ENCODE measurements at places on chromosomes 7 and 10. TPM values are rescaled to one million over a fixed set of nuclear protein-coding genes. Genes with fewer than 3 reads are reported as not detected.
A peak's percentile ranks its signal among the peaks of the same experiment; 100 is the strongest.

The NAT16 gene
- total RNA-seq, result 0.31 TPM

The SLC26A3 gene
- 1.1 TPM for total RNA-seq

The LIPJ gene
- 4.2 TPM for total RNA-seq

- peaks cover 10% of the 10 kb centered on the region for H3K4me1 ChIP-seq
- H3K4me3 ChIP-seq, result peak overlapping the region; percentile 62
- DNase-seq, result no peak
- peaks cover 1% of the 10 kb centered on the region for H3K27me3 ChIP-seq
- no peaks in the 10 kb centered on the region for H3K36me3 ChIP-seq
- H3K27ac ChIP-seq, result no peak overlapping the region
Observed at GRCh38 chr7:27161214-27161720, 4.1 kb downstream of the HOXA9 start.

DNA sequence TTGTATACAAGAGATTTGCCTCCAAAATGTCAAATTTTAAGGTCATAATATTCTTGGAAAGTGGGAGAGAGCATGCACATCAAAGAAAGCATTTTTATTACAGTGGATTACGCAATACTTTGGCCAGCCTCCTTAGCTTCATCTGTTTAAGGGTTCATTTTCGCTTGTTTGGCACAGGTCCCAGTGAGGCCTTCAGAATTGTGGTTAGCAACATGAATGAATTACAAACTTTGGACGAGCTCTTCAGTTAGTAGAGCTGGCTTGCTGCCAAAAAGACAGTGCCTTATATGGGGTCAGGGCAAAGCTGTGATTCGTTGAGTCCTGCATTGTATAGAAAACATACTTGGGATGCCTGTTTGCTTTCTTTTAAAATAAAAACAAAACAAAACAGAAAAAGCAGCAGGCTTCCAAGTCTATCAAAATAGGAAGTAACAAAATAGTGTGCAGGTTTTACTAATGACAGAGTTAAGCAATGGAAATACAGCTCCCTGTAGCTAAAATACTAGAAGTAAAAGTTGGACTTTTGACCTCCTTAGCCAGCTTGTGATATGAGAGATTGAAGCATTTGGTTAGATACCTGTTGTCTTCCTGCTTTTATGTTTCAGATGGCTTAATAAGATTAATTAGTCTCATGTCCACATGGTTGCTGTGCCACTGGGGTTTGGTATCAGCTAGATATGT is 190.8 kb downstream of the MLLT10 start:
- H3K4me1 ChIP-seq, result peaks cover 17% of the 10 kb centered on the region
- H3K27me3 ChIP-seq, result no peaks in the 10 kb centered on the region
- H3K36me3 ChIP-seq, result no peaks in the 10 kb centered on the region
- H3K4me3 ChIP-seq, result no peak overlapping the region
- DNase-seq, result peak; percentile 98

DNA sequence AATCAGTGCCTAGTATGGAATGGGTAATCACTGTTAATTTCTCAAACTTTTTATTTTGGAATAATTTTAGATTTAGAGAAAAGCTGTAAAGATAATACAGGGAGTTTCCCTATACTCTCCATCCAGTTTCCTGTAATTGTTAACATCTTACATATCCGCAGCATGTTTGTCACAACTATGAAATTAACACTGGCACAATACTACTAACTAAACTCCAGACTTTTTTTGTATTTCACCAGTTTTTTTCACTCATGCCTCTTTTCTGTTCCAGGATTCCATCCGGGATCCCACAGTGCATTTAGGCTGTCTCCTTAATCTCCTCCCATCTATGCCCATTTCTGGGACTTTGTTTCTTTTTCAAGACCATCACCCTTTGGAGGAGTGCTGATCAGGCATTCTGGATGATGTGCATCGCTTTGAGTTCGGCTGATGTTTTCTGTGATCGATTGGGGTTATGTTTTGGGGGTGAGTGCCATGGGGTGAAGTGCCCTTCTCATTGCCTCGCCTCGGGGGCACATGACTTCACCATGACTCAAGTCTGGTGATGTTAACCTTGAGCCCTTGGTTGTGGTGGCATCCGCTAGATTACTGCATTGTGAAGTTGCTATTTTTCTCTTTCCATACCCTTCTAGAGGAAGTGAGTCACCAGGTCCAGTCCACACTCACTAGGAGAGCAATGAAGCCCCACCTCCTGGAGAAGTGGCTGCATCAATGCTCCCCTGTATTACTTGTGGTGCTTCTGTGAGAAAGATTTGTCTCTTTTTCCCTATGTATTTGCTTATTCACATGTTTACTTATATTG is 43.9 kb upstream of the GRB10 start:
- H3K4me1 ChIP-seq, result no peaks in the 10 kb centered on the region
- no peaks in the 10 kb centered on the region for H3K36me3 ChIP-seq
- no peak overlapping the region for H3K4me3 ChIP-seq
- no peaks in the 10 kb centered on the region for H3K27me3 ChIP-seq
- H3K27ac ChIP-seq, result no peak overlapping the region

DNA sequence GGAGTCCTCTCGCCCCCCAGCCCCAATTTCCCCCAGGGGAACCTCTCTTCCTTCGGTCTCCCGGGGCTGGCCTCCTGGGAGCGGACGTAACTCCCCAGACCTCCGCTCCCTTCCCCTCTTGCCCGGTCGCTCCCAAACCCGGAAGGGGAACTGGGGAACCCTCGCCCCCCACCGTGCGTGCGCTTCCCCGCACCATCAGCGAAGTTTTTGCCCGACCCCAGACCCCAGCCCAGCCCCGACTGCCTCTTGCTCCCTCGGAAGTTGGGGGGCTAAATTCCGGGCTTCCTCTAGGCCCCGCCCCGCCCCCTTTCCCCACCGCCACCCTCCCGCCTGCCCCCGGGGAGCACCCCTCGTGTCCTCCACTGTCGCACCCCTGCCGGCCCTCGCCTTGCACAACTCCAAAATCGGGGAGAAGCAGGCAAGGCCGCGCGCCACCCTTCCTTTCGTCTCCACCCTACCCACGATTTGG is 436 bp downstream of the GNB2 start:
- H3K4me3 ChIP-seq, result peak overlapping the region; percentile 99
- no peaks in the 10 kb centered on the region for H3K27me3 ChIP-seq
- DNase-seq, result peak; percentile 67

DNA sequence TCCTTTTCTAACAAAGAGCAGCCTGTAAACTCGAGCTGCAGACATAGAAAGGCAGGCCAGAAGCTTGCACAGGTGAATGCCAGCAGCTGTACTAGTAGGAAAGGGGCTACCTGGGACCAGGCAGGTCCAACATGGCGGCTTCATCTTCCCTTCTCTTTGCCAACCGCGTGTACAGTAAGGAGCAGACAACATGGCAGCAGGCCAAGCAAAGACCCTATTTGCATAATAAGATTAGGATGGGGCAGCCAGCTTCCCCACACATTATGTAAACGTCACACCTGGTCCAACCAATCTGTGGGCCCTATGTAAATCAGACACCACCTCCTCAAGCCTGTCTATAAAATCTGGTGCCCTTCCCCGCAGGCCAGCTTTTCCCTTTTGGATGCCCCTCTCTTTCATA is 1186.5 kb upstream of the AUTS2 start:
- H3K4me1 ChIP-seq, result no peaks in the 10 kb centered on the region
- DNase-seq, result no peak
- H3K27ac ChIP-seq, result no peak overlapping the region
- no peaks in the 10 kb centered on the region for H3K27me3 ChIP-seq

- H3K4me1 ChIP-seq, result no peaks in the 10 kb centered on the region
- H3K27ac ChIP-seq, result no peak overlapping the region
- H3K36me3 ChIP-seq, result no peaks in the 10 kb centered on the region
- no peak overlapping the region for H3K4me3 ChIP-seq
- DNase-seq, result no peak
Observed at GRCh38 chr10:113732966-113733365, 18.5 kb upstream of the PLEKHS1 start.

GRCh38 chr7:72467237-72467636 is 55.1 kb upstream of the CALN1 start:
- H3K27me3 ChIP-seq, result no peaks in the 10 kb centered on the region
- H3K36me3 ChIP-seq, result no peaks in the 10 kb centered on the region
- H3K4me3 ChIP-seq, result no peak overlapping the region
- H3K27ac ChIP-seq, result no peak overlapping the region
- DNase-seq, result no peak
